ENCODE measurements at places on chromosomes 13 and 19.
A peak's percentile ranks its signal among the peaks of the same experiment; 100 is the strongest.

DNA sequence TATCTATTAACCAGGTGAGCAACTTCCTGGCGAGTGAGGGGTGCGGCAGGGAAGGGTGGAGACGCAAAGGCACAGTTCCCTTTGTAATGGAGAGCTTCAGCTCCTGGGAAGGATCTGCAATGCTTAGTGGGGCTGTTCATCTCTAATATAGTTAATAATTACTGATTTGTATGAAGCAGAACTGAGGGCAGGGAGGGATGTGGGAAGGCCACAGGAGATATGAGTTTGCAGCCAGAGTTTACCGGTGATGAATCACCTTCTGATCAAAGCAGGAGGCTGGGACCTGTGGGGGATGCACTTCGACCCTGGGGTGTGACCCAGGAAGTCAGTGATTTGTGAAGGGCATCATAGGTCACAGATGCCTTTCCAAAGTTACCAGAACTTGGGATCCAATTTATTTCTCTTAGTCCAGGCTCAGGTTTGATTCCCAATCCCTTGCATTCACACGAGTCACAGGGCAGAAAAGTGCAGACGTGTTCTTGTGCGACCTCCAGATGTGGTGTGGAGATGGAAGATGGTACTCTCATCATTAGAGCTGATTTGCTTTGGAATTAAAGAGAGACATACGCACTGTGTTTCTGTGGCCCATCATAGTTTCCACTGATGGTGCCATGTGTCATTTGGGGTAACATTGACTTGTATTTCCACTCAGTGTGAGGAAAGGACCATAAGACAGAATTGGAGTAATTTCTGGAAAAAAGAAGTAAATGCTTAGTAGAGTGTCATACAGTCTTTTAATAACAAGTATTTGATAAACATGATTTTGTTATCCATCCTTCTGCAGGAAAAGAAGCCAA is 55.0 kb downstream of the LRCH1 start:
- no peak for DNase-seq

DNA sequence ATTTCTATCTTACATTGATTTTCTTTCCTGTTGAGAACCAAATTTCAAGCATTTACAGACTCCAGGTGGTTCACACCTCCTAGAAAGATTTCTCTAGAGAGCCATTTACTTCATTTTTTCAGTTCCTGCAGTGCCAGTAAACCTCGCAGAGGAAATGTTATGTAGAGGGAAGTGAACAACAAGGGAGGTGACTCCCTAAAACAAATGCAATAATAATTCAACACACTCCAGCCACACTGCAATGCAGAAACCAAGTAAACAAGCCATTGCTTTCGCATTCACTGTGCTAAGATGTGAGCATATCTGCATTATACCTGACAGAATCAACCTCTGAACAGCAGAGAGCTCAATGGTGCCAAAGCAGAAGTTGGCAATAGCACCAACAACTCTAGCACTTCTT is 215.1 kb downstream of the RBM26 start:
- no peak for DNase-seq

DNA sequence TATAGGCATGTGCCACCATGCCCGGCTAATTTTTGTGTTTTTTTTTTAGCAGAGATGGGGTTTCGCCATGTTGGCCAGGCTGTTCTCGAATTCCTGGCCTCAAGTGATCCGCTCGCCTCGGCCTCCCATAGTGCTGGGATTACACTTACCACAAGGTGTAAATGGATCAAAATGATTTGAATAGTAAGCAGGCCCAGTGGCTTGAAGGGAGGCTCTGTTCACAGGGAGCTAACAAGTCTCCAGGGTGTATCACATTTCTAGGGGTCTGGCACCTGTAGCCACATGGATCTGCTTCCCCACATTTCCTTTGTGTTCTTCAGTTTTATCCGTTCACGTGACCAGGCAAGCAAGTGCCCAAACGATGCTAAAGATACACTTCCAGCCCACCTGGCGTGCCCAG is 13.5 kb upstream of the CNFN start:
- no peak for DNase-seq

GRCh38 chr13:79121286-79121685 is 284.8 kb downstream of the RBM26 start:
- no peak for DNase-seq

DNA sequence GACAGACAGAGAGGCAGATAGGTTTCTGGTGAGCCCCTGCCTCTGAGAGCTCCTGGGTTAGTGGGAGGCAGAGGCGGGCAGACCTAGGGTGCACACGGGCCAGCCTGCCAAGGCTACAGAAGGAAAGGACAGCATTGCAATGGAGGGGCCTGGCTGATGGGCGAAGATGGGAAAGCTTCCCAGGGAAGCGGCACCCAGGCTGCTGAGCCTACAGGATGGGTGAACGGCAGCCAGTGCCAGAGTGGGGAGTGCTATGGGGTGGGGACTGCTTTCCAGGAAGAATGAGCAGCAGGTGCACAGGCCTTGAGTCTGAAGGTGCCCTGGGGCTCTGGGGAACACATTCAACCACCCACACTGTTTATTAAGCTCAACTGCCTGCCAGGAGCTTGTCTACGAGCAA is 702 bp upstream of the MAG start:
- no peak for DNase-seq

DNA sequence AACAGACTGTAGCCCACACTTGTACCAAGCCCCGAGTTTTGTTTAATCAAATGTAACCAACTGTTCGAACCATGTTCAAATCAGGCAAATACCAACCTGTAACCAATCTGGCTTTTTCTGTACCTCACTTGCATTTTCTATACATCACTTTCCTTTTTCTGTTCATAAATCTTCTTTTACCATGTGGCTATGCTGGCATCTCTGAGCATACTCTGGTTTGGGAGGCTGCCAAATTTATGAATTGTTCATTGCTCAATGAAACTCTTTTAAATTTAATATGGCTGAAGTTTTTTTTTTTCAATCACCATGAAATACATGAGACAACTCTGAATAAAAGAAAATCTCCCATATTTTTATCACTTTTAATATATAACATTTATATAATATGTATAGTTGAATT is 256.1 kb downstream of the SLITRK6 start:
- no peak for DNase-seq

DNA sequence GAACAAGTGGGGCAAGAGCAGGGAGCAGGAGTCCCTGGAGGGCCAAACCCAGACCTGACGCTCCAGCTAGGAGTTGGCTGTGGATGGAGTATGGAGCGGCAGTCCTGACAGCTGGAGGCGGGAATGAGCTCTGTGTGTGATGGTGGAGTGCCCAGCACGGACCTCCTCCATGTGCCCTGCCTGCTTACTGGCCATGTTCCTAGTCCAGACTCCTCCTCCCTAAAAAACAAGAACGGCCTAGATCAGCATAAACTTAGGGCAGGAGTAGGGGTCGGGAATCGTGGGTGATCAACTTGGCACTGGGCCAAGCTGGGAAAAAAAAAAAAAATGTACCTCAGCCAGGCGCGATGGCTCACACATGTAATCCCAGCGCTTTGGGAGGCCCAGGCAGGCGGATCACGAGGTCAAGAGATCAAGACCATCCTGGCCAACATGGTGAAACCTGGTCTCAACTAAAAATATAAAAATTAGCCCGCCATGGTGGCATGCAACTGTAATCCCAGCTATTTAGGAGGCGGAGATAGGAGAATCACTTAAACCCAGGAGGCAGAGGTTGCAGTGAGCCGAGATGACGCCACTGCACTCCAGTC is 29.5 kb downstream of the LTBP4 start:
- no peak for DNase-seq

DNA sequence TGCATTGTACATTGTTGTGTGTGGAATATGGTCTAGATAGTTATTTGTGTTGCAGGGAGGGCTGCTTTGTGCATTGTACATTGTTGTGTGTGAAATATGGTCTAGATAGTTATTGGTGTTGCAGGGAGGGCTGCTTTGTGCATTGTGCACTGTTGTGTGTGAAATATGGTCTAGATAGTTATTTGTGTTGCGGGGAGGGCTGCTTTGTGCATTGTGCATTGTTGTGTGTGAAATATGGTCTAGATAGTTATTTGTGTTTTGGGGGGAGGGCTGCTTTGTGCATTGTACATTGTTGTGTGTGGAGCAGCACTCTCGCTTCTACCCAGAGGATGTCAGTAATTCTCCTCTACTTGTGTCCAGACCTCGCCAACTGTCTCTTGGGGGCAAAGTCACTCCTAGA is 36.3 kb upstream of the ZNF835 start:
- DNase-seq: no peak

DNA sequence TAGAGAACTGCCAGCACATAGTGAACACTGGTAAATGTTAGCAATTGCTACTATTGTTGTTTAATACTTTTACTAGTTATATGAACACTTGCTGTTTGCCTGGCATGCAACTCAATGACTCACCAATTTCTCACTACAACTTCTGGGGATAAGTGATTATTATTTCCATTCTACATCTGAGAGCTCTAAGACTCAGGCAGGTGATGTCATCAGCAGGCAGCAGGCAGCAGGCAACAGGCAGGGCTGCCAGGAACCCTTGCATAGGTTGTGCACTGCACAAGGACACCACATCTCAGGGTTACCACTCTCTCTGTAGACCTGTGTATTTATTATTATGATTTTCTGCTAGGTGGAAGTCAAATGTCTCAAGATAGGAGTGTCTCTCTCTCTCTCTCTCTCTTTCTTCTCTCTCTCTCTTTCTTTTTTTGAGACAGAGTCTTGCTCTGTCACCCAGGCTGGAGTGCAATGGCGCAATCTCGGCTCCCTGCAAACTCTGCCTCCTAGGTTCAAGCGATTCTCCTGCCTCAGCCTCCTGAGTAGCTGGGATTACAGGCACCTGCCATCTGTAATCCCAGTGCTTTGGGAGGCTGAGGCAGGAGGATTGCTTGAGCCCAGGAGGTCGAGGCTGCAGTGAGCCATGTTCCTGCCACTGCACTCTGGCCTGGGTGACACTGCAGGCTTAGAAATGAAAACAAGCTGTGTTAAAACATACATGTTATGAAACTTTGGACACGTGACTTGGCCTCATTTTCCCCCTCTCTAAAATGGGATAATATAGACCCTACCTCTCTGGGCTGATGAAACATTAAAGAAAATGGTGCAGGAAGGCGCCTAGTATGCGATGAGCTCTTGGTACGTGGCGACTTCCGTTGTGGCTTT is 22.7 kb downstream of the HPN start:
- DNase-seq: no peak

DNA sequence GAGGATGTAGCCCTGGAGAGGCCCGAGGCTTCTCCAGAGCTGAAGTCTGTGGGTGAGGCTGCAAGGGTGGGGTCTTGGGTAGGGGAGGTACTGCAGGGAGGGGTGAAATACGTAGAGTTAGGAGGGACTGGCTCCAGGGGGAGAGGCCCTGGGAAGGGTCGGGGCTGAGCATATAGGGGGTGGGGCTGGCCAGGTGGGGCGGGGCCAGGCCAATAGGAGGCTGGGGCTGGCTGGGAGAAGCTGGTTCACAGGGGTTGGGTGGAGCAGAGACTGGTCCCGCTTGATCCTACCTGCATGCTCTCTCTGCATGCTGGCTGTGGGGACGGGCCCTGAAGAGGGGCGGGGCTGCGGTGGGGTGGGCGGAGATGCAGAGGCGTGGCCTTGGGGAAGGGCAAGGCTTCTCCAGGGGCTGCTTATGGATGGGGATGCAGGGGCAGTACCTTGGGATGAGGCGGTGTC is 51.9 kb downstream of the CELF5 start:
- DNase-seq: peak; percentile 16

GRCh38 chr13:85509512-85509911 is 289.7 kb downstream of the SLITRK6 start:
- no peak for DNase-seq
